Pulmonary artery endothelial cell (primary cell): ENCODE measurements at places on chromosomes 1 and 21. TPM values are rescaled to one million over a fixed set of nuclear protein-coding genes. Genes with fewer than 3 reads are reported as not detected.

SYPL2 gene
- total RNA-seq = 0.04 TPM in 1 of 2 replicates, not detected in the other

TIE1 gene
- 615 and 699 TPM in 2 replicates for total RNA-seq

LIN9 gene
- 7.6 and 11.1 TPM in 2 replicates for total RNA-seq

RNASEL gene
- total RNA-seq = 2.2 and 5.0 TPM in 2 replicates

WNT4 gene
- 0.04 and 0.13 TPM in 2 replicates for total RNA-seq

IGSF3 gene
- 0.33 and 0.60 TPM in 2 replicates for total RNA-seq

KRTAP26-1 gene
- not detected in 2 replicates for total RNA-seq

ERG gene
- 58.9 and 61.4 TPM in 2 replicates for total RNA-seq

VANGL2 gene
- not detected in 2 replicates for total RNA-seq

PRAMEF9 gene
- not detected in 2 replicates for total RNA-seq

DNA sequence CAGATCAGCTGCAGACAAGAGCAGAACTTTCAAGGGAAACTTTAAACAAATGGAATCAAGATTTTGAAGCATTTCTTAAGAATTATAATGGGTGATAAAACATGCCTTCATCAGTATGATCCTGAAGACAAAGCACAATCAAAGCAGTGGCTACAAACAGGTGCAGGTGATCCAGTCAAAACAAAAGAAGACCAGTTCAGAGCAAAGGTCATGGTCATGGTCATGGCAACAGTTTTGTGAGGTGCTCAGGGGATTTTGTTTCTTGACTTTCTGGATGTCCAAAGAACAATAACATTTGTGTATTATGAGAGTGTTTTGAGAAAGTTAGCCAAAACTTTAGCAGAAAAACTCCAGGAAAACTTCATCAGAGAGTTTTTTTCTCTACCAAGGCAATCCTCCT is 681.7 kb upstream of the PTBP2 start:
- DNase-seq = no peak

DNA sequence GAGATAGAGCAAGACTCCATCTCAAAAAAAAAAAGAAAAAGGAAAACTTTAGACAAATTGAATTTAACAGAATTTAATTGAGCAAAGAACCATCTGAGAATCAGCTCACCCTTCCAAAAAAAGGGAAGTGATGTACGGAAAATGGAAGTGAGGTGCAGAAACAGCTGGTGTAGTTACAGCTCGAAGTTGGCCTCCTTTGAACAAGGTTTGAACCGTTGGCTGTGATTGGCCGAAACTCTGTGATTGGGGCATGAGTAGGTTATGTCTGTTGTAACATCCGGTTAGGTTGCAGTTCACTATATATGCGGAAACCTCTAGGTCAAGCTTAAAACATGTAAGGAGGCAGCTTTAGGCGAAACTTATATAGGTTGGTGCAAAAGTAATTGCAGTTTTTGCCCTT is 97.9 kb upstream of the KIF26B start:
- DNase-seq = no peak

DNA sequence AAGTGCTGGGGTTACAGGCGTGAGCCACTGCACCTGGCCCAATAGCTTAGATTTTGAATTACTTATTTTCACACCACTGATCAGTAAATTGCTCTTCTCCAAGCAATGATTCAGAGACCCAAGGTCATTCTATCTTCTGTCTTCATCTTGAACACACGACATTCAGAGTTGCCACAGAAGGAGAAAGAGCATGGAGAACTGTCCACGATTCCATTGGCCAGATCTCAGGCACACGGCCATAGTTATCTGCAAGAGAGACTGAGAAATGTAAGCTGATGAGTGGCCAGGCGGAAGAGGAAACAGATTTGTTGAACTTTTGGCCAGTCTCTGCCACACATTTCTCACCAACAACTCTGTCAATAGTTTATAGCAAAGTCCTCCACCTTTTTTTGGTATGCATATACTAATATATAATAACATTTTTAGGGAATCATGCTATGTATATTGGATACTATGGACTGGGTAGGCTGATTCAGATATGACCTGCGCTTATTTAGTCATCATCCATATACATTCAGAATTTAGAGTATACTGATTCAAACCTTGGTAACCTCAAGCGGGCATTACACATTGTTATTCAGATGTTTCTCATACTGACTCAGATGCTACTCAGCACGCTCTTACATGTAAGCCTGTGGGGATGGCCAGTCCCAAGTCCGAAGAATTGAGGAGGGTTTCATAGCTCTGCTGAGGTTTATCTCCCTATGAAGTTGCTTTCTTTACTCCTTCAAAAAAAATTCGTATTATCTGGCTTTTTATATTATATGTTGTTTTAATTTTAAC is 25.5 kb upstream of the CAP1 start:
- peak; percentile 15 for DNase-seq

- no peak for DNase-seq
Observed at GRCh38 chr21:33578959-33579542, 9.4 kb downstream of the DONSON start.

- no peak for DNase-seq
Observed at GRCh38 chr1:62401034-62401760, 35.7 kb upstream of the USP1 start.

DNA sequence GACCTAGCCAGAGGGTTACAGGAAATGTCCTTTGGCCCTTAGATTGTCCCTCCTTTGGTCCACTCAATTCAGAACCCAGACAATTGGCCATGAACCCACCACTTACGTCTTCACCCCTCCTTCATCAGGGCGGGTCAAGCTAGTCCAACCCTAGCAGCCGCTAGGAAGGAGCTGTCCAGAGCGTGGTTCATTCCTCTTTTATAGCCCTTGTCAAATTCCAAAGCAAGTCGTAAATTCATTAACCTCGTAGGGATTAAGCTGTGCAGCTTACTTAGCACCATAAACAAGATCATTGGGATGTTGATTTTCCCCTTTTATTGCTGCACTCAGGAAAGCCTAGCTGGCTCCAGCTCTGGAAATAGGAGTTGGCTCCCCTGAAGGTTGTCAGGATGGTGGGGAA is 90.1 kb downstream of the TMEM53 start:
- no peak for DNase-seq

GRCh38 chr1:54835131-54835898 is 34.2 kb upstream of the TTC22 start:
- no peak for DNase-seq

- DNase-seq = no peak
Observed at GRCh38 chr1:245715291-245715701, 560.5 kb downstream of the KIF26B start.

DNA sequence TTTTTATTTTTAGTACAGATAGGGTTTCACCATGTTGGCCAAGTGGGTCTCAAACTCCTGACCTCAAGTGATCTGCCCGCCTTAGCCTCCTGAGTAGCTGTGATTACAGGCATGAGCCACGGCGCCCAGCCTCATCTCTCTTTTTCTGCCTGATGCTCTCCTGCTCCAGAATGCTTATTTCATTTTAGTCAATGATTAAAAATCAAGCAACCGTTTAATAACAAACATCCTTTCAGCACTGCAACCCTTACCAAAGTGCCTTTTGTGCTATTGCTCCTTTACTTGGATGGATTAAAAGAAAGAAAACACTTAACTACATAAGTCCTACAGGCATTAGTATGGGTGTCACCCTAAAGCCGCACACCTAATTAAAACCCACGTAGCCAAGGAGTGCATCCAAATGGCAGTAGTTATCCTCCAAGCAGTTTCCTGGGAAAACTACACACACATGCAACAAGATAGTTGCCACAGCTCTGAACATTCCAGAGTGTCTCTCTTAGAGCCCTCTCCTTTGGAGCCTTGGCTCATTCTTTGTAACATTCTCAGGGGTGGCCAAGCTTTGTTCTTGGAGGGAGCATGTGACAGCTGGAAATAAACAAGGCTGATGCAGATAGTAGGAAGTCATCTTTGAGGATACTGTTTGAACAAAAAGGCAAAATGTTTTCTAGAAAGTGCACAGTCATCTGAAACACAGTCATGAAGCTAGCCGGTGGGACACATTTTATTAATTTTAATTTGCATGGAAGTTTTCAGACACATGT is 51.2 kb downstream of the KCNJ15 start:
- DNase-seq = no peak

- DNase-seq = no peak
Observed at GRCh38 chr21:15687208-15687607, 42.6 kb upstream of the USP25 start.

DNA sequence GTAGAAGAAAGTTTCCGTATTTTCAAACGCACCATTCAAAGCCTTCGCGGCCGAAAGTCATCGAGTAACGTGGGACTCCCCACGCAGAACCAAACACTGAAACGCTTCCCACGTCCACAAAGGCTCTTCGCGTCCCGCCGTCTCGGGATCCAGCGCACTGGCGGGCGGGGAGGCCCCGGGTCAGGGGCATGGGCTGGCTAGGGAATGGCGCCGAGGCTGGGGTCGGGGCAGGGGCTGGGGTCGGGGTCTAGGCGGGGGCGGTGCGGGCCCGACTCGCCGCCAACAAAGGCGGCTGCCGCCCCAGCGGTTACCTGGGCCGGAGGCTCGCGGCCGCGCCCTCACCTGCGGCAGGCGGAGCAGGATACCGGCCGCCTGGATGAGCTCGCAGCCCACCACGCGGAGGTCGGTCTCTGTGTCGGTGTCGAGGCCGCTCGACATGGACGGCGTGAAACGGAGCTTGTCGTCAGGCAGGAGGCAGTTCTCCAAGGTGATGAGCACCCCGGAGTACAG is 403 bp downstream of the CCNL2 start:
- DNase-seq = no peak

- no peak for DNase-seq
Observed at GRCh38 chr1:162663086-162663485, 30.8 kb downstream of the DDR2 start.

DNA sequence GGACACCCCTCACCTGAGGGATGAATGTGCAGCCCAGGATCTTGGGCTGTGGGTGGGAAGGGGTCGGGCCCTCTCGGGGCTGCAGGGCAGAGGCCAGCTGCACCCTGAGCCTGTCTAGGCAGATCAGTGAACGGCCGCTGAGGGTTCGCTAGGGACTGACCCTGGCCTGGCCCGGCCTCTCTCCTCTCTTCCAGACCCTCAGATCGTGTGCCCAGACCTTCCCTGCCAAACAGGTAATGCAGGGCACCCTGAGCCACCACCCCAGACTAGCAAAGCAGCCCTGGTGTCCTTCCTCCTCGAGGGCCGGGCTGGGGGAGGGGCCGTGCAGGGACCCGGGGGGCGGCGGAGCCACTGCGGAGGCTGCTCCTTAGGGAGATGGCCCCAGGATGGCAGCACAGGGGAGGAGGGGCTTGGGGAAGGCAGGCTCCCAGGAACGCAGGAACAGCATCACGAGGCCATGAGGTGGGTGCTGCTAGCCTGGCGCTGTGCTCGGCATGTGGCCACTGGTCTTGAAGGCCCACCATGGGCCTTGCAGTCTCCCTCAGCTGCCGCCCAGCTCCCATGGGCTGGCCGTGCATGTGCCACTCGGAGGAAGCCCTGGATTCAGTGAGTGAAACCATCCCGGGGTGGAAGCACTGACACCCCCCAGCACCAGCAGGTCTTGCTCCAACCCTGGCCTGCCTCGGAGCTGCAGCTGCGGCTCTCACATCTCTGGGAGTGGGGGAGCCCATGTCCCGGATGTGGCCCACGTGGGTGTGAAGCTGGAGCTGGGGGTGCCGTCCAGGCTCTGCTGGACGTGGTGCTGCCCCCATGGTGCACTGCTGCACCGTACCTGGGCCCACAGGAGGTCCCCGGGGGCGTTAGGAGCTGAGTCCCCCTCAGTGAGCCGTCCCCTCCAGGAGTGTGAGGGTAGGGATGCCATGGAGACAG is 28.7 kb downstream of the COL6A2 start:
- DNase-seq = no peak
